ENCODE measurements at places on chromosomes 3 and 15.

DNA sequence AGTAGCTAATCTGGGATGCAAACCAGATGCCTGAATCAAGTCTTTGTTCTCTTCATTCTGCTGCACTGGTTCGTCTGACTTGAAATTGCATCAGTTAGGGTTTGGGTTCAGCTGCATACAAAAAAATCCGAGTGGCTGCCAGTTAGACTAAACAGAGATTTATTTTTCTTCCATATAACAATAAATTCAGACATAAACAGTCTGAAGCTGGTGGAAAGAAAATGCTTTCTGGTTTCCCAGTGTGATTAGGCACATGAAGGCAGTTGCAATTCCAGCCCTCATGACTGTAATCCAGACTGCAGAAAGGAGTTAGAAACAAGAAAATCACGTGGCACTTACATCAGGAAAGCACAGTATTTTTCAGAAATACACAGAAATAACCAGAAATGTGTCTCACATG, 930.7 kb downstream of the MCTP2 start:
- DNase-seq, result no peak

GRCh38 chr3:123275691-123276090, 73.9 kb downstream of the SEC22A start:
- DNase-seq, result no peak

GRCh38 chr15:52224211-52224610, 33.0 kb upstream of the GNB5 start:
- no peak for DNase-seq

GRCh38 chr3:82636177-82636576, 874.7 kb upstream of the GBE1 start:
- no peak for DNase-seq

- DNase-seq, result no peak
Measured at GRCh38 chr3:150748684-150749047, 14.3 kb downstream of the SIAH2 start.

GRCh38 chr3:26141296-26141695, 351.4 kb downstream of the OXSM start:
- DNase-seq, result no peak

- no peak for DNase-seq
Measured at GRCh38 chr15:56948000-56948763, 29.7 kb downstream of the TCF12 start.

GRCh38 chr15:63308491-63308890, 31.1 kb downstream of the APH1B start:
- DNase-seq, result no peak

DNA sequence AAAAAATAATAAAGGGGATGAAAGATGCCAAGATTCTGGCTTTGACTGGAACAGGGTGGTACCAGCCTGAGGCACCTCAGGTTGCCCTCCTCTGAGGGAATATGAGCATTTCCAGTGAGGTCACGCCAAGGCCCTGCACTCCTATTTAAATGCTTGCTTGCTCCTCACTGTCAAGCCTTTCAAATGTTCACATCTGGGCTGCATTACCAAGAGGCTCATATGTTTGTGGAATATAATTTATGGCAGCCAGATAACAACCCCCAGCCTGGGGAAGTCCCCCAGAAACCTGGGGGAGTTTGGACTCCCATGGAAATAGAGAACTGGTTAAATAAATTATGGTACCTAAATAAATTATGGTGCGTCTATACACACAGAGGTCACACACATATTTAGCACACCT, 88.4 kb downstream of the FRMD4B start:
- no peak for DNase-seq

DNA sequence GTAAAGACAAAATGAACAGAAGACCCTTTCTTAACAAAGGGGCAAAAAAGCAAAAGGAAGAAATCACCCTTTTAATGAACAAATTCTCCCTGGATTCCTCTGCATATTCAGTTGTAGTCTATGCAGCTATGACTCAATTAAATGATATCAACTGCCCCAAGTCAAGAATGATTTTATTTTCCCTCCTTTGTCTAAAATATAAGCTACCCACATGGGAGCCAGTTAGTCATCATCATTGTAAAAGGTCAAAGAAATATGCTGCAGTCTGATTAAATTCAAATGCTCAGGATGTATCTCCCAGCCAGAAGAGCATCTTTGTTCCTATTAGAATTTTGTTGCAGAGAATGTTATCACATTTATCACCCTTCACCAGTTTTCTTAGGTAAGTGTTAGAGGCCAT, 84.0 kb downstream of the SST start:
- DNase-seq, result no peak

DNA sequence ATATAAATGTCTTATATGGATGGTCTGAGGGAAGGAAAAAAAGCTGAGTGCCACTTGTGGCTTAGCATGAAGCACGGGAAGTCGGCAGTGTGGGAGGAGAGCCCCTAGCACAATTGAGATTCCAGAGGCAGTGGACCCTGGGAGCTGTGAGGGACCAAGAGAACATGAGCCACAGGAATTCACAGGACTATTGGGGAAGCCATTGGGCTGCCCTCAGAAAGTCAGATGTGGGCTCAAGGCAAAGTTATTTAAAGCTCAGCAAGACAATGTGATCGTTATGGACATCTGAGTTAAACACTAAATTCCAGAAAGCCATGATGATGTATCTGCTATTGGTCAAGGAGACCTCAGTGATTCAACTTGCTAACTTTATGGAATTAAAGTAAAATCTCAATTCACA, 380.8 kb upstream of the IL12A start:
- no peak for DNase-seq

GRCh38 chr3:82382831-82383230, 621.4 kb upstream of the GBE1 start:
- DNase-seq, result no peak

DNA sequence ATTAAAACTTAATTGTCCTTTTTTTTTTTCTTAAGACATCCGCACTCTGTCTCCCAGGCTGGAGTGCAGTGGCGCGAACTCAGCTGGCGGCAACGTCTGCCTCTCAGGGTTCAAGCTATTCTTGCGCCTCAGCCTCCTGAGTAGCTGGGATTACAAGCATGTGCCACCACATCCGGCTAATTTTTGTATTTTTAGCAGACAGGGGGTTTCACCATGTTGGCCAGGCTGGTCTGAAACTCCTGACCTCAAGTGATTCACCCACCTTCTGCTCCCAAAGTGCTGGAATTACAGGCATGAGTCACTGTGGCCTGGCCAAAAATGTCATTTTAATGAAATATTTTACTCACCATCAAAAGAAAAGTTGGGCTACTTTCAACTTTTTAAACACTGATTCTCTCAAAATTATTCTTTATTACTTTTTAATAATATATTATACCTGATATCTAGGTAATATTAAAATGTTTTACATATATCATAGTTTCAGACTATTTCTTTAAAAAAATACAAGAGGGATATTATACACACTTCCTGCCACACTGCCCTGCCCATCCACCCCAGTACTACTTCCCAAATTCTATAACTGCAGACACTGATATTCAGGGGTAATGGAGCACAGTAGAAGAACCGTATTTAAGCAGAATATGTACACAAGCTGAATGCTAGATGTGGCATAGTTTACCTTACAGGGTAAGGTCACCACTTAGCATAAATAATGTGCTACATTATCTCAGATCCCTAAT, 723.9 kb upstream of the ZNF385D start:
- DNase-seq, result peak; percentile 83

GRCh38 chr3:7397097-7397496, 536.2 kb downstream of the GRM7 start:
- no peak for DNase-seq

- no peak for DNase-seq
Measured at GRCh38 chr3:73176941-73177340, 115.5 kb downstream of the EBLN2 start.

GRCh38 chr3:193297421-193297820, 56.4 kb downstream of the PLAAT1 start:
- peak; percentile 97 for DNase-seq

DNA sequence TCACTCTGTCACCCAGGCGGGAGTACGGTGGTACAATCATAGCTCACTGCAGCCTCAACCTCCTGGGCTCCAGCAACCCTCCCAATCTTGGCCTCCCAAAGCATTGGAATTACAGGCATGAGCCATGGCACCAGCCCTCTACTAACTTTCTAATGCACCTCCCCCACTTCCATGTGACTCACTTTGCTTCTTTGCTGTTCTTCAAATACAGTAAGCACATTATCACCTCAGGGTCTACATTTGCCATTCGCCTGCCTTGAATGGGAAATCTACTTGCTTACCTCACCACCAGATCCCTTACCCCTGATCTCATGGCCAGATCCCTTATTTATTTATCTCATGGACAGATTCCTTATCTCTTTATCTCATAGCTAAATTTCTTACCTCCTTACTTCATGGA, 235.3 kb downstream of the KCNMB2 start:
- no peak for DNase-seq

GRCh38 chr15:51844747-51845426, 15.4 kb downstream of the TMOD3 start:
- no peak for DNase-seq

GRCh38 chr15:67850336-67850735, 10.5 kb upstream of the RNU6-1 start:
- DNase-seq, result no peak

DNA sequence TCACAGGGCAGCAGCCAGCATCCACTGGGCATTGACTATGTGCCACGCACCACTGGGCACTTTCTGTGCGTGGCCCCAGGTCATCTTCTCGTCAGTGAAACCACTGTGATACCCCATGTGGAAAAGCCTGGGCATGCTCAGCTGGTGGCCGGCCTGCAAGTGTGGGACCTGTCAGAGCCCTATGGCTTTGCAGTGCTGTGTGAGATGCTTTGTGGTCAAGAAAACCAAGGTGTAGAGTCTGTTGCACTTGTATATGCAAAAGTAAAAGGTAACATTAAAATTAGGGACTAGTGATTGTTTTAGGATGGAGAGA, 69.5 kb downstream of the PGPEP1L start:
- no peak for DNase-seq

DNA sequence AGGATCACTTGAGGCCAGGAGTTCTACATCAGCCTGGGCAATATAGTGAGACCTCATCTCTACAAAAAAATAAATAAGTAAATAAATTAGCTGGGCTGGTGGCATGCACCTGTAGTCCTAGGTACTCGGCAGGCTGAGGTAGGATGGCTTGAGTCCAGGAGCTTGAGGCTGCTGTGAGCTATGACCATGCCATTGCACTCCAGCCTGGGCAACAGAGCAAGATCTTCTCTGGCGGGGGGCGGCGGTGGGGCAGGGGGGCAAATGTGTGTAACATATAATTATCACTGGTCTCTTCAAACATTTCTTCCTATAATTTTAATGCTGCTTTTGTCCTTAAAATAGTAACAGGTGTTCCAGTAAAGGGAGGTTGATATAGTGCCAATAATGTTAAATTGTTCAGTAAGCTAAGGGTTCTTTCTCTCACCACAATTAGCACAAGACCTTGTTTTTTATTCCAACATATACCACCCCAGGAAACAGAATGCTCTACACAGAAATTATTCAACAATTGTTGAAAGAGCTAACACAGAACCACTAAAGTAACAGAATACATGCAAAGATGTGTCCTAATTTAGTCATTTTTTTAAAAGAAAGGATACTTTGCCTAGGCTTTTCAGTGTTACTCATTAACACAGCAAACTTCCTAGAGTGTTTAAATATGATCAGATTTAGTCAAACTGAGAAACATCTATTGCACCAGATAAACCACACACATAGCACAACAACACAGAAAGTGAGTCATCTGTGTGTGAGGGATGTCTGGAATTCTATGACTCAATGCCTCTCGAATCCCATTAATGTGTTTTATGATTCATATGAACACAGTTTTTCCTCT, 29.1 kb downstream of the ANKRD28 start:
- DNase-seq, result peak; percentile 91

DNA sequence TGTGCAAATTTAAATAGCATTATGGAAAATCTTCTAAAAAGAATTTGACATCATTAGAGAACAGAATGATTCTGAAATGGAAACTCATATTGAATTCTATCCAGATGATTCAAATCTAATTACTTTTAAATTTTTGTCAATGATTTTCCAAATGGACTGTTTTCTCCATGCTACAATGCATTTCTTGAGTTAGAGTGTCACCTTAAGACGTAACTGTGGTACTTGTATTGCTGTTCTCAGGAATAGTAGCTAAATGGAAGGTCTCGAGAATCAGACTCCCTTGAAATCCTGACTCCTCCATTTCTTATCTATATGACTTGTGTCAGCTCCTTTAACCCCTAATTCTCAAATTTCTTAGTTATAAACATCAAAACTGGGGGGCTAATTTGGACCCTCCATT, 102.3 kb downstream of the P2RY1 start:
- DNase-seq, result no peak

All from RCC 7860 (cell line).